ENCODE measurements at places on chromosomes 2 and 18.

DNA sequence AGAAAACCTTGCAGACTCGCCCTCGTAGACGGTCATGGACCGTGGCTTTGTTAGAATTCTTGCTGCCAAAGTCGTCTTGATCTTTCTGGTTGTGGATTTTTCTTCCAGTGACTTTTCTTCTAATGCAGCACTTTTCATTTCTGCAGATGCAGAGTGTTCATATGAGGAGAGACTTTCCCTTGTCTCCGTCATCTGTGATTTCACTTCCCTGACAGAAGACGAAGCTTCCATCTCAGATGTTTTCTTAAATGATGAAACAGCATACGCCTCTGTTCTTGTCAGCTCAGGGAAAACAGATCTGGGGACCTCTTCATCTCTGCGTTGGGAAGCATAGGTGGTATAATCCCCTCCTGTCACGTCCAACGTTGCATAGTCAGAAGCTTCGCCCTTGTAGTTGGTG lies 50.9 kb downstream of the PLEKHA3 start:
- no peak for DNase-seq

GRCh38 chr2:209389171-209389618 lies 34.7 kb upstream of the MAP2 start:
- DNase-seq: no peak

- no peak for DNase-seq
Observed at GRCh38 chr18:40037356-40037755, 1917.7 kb upstream of the PIK3C3 start.

- no peak for DNase-seq
Observed at GRCh38 chr2:183267148-183267827, 143.0 kb downstream of the NUP35 start.

Data from stimulated activated CD8-positive, alpha-beta memory T cell treated with anti-CD3 and anti-CD28 coated beads, Interleukin-12 subunit alpha, Interleukin-12 subunit beta, amount 100 ng/mL, for 1 hour (primary cell).